Urothelium cell line (cell line): ENCODE measurements at places on chromosomes 16 and 17.

GRCh38 chr17:79500745-79501618 is 109.9 kb downstream of the RBFOX3 start:
- no peak for DNase-seq

- peak; percentile 52 for DNase-seq
Measured at GRCh38 chr17:21358682-21359482, 17.3 kb upstream of the KCNJ12 start.

- no peak for DNase-seq
Measured at GRCh38 chr16:84505249-84506187, 1.1 kb upstream of the MEAK7 start.

GRCh38 chr17:82820278-82821251 is 19.3 kb downstream of the ZNF750 start:
- no peak for DNase-seq

- no peak for DNase-seq
Measured at GRCh38 chr17:79591695-79592094, 19.2 kb downstream of the RBFOX3 start.

DNA sequence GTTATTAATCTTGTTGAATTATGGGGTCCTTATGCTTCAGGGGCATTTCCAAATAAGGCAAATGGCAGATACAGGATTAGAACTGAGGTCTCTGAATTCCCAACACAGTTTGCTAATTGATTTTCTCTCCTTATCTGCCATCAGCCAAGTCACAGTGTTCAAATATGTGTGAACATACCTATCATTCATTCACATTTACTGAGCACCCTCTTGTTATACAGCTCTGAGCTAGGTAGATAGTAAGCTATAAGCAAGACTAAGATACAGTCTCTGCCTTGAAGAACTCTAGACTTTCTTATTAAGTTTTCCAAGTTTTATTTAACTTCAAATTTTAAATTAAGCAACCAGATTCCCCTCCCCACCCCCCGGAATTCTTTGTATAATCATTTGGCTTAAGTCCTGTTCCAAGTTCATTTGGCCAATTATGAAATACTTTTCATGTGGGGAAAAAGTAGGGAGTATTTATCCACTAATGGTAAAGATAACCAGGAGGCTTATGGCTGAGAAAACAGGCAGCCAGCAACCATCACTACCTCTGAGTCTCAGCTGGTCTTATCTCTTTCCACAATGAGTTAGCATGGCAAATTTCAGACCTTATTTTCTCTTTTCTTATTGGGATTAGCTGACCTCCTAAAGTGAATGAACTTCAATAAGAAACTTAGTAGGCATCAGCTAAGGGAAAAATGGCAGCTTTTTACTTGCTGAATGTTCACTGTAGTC is 31.4 kb upstream of the CORO6 start:
- DNase-seq = no peak

- DNase-seq = no peak
Measured at GRCh38 chr17:35523296-35523695, 14.2 kb downstream of the SLFN12L start.

GRCh38 chr17:77429369-77429968 is 288.7 kb downstream of the SEC14L1 start:
- no peak for DNase-seq
